HT1080 (cell line): ENCODE measurements at places on chromosomes 13 and 19.

GRCh38 chr13:40428354-40428753, 238.1 kb downstream of the FOXO1 start:
- no peak for DNase-seq

DNA sequence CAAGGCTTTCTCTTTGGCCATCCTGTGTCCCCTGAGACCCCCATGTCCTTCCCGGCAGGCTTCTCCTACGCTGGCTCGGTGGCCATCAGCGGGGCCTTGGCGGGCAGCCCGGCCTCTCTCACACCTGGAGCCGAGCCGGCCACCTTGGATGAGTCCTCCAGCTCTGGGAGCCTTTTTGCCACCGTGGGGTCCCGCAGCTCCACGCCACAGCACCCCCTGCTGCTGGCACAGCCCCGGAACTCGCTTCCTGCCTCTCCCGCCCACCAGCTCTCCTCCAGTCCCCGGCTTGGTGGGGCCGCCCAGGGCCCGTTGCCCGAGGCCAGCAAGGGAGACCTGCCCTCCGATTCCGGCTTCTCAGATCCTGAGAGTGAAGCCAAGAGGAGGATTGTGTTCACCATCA, 14.2 kb downstream of the PLEKHJ1 start:
- DNase-seq, result no peak

DNA sequence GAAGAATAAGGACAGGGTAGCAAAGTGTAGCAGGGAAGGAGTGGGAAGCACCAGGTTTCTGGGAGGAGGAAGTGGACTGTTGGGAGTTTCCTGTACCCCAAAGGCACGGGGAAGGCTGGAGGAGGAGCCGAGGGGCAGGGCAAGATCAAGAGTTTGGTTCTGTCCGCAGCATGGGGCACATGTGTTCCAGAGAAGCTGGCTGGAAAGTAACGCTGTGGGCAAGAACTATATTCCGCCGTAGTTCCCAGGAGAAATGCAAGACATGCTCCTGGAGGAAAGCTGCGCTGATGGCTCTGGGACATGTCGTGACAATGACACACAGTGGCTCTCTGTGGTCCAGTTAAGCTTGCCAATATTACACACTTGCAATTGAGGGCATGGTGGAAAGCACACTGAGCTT, 51.7 kb upstream of the KPNA3 start:
- no peak for DNase-seq

- no peak for DNase-seq
Measured at GRCh38 chr19:46023311-46023779, 492 bp upstream of the PGLYRP1 start.

GRCh38 chr19:41753936-41754529, 1.3 kb upstream of the CEACAM6 start:
- DNase-seq, result no peak

GRCh38 chr19:6062274-6062673, 48.0 kb downstream of the RFX2 start:
- peak; percentile 17 for DNase-seq

DNA sequence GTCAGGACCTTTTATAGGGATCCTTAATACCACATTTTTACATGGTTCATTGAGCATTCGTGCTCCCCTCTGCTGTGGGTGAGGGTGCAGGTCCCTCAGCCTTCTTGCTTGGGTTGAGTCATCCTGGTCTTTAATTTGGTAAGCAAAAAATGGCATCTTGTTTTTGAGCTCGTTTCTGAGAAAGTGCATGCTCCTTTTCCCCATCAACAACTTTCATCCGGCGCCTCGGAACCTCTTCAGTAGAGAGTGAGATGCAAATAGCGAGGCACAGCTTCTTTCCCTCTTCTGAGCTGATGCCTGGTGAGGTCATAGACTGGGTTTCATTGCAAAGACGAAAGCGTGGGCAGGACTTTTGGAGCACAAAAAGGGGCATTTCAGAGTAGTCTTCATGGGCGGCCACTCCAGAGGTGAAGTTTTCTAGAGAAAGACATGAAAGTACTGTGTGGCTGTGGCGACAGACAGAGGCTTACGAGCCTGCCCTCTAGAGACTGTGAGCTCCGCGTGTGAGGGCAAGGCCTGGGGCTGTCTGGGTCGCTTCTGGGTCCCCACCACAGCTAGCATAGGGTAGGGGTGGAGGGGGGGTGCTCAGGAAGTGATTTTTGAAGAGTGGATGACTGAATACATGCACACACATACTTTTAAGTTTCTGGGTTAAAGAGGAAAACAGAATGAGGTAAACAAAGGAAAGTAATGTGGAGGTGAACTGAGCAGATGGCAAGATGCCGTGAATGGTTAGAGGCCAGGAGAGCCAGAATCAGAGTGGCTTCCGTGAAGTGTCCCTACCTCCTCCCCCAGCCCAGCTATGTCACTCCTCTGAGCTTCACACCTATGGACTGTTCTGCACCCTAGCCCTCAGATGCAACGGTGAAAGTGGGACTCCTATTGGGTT, 44.3 kb downstream of the BBC3 start:
- no peak for DNase-seq

DNA sequence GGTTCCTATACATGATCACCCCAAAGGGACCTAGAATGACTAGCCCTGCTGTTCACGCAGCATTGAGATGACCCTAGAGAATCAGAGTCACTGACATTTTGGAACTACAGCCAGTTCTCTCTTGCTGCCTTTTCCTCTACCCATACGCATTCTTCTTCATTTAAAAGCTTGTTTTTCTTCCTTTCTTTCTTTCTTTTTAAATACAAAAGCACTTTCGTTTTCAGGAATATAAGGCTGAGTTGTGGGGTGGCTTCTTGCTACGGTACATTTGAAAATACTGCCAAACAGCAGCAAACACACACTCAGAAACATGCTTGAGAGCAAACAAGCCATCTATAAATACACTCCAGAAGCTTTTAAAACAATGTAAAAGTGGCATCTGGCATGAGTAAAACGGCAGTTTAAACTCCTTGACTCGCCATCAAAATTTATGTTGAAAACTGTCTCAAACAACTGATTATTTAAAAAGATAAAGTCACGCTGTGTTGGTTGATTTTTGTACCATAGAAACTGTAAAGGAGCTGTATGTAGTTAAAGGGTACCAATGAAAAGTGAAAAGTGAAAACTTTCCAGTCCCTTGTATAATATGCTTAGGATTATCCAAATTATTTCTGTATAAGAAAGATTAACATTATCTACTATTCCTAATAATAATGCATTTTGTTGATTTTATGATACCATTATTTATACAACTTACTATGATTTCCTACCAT, 95.6 kb downstream of the PCDH9 start:
- DNase-seq, result peak; percentile 14

DNA sequence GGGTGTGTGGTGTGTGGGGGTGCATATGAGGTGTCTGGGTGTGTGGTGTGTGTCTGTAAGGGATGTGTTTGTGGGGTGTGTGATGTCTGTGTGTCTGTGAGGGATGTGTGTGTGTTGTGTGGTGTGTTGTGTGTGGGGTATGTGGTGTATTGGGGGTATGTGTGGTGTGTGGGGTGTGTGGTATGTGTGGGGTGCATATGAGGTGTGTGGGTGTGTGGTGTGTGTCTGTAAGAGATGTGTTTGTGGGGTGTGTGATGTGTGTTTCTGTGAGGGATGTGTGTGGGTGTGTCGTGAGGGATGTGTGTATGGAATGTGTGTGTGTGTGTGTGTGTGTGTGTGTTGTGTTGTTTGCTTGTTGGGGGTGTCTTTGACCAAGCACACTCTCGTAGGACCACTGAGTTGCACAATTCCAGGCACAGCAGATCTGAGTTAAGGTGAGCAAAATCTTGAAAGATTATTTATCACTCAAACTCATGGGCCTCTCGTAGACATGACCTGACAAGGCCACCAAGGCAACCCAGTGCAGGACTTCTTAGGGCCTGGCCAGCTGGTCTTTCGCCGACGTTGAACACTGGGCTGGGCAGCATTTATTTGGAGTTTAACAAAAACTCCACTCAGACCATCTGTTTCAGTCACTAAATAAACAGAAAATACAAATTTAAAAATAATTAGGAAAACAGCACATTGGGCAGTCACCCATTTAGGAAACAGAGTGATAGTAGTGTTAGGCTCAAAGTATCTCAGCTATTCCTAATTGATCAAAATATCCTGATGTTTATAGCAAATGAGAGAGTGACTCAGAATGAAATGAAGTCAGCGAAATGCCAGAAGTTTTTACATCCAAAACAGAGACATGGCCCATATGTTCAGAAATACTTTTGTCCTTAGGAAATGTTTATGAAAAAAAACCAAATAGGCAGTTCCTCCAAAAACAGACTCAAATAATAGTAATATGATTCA, 301.1 kb downstream of the FGF9 start:
- no peak for DNase-seq
